Activated naive CD8-positive, alpha-beta T cell treated with anti-CD3 and anti-CD28 coated beads for 36 hours (primary cell): ENCODE measurements at places on chromosomes 3 and 15. TPM values are rescaled to one million over a fixed set of nuclear protein-coding genes. Genes with fewer than 3 reads are reported as not detected.

DNA sequence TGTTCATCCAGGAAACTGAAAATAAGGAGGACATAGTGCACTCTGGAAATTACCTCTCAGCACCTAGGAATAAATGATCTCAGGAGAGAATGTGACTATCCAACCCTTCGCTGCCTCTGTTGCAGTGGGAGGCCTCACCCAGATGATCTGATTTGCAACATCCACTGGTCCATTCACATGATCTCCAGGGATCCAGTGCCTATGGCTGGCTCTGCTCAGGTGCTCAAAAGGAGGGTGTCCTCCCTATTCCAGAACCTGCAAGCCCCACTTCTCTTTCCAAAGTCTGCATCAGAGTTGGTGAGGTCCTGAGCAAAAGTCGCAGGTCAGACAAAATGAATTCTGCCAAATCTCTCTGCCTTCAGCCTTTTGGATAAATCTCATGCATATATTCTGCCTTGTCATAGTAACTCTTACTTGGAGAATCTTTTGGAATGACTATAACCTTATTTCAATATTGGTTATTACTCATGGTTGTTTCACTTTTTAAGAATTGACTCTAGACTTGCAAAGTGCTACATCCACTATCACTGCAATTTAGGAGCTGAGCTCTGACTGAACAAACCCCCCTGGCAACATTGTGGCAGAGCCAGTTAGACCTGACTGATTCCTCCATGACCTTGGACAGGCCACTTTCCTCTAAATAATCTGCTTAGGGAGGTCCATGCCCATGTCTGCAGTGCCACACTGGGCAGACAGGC lies 295.1 kb downstream of the EPHB1 start:
- no peaks in the 10 kb centered on the region for H3K4me1 ChIP-seq
- no peak overlapping the region for H3K4me3 ChIP-seq
- H3K36me3 ChIP-seq = no peaks in the 10 kb centered on the region
- no peaks in the 10 kb centered on the region for H3K27me3 ChIP-seq

- no peak overlapping the region for H3K4me3 ChIP-seq
- H3K36me3 ChIP-seq = peaks cover 3% of the 10 kb centered on the region
These were observed 27.6 kb downstream of the TBC1D23 start for GRCh38 chr3:100288288-100288894.

DNA sequence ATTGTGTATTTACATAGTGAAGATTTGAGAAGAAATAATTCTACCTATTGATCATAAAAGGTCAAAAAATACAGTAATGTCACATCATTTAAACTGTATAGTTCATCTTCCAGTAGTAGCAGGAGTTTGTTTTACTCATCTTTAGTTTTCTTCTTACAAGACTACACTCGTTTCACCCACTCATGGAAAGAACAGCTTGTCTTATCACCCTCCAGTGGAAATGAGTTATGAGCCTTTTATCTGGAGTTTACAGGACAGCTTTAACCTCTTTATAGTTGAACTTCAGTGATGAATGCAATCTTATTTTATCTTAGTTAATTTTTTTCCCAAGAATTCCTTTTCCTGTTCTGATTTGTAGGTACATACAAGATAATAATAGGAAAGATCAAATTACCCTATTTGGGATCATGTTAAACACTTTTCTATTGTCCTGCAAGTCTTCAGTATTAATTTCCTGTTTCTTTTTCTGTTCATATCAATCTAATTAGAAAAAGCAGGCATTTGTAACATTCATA lies 36.8 kb downstream of the RBMS3 start:
- H3K27me3 ChIP-seq = peaks cover 8% of the 10 kb centered on the region
- H3K27ac ChIP-seq = no peak overlapping the region
- DNase-seq = no peak
- H3K4me3 ChIP-seq = no peak overlapping the region

GRCh38 chr15:90031231-90031791 lies 30.2 kb downstream of the ZNF710 start:
- peaks cover 44% of the 10 kb centered on the region for H3K4me1 ChIP-seq
- peak overlapping the region; percentile 70 for H3K27ac ChIP-seq
- no peak for DNase-seq
- peak overlapping the region; percentile 37 for H3K4me3 ChIP-seq

The NUP210 gene
- 127 TPM for total RNA-seq

The PLSCR2 gene
- total RNA-seq = not detected

The ANKRD63 gene
- total RNA-seq = not detected

The SLC28A2 gene
- not detected for total RNA-seq
